ENCODE measurements at places on chromosomes 4 and X. TPM values are rescaled to one million over a fixed set of nuclear protein-coding genes. Genes with fewer than 3 reads are reported as not detected.

GRCh38 chr4:24000470-24000831, 110.6 kb upstream of the PPARGC1A start:
- no peak for DNase-seq

- no peak for DNase-seq
Measured at GRCh38 chr4:67894659-67895058, 10.9 kb upstream of the TMPRSS11D start.

DNA sequence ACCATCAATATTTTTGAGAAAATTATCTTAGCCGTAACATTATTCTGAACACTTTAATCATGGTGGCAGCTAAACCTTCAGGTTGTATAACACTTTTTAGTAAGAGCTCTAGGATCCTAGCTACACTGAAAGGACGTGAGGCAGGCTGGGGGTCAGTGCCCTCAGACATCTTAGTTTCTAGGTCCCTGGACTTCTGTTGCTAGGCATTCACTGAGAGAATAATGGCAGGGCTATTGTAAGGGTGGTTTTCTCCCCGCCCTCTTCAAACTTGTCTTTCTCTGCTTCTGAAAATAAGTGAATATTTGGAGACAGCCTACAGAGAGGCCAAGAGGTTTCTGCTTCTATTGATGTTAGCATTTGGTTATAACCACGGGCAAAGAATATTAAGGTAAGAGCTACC, 15.4 kb upstream of the MMRN1 start:
- no peak for DNase-seq

The TASL gene
- polyA plus RNA-seq, result 0.36 TPM

DNA sequence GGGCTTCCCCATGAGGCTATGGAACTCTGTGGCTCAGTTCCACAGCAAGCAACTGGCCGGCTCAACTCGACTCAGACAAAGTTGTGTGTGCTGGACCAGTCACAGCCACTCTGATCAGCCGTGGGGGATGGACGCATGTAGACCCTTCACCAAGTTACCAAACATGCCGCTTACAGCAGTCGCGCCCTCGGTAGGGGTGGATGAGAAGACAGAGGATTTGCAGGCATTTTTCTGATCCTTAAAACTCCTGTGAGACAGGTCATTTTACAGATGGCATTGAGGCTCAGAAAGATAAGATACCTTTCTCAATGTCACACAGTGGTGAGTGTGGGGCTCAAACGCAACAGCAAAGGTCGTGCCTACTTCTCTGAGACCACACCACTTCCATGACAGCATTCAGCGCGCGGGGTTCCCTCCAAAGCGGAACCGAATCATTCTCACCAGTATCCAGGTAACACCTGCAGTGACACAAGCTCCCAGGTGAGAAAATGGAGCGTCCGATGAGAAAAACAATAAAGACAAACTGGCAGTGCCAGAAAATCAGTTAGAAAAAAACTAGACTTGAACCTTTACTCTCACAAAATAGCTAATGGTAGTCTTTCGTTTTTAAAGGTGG, 83.6 kb downstream of the RELL1 start:
- no peak for DNase-seq

DNA sequence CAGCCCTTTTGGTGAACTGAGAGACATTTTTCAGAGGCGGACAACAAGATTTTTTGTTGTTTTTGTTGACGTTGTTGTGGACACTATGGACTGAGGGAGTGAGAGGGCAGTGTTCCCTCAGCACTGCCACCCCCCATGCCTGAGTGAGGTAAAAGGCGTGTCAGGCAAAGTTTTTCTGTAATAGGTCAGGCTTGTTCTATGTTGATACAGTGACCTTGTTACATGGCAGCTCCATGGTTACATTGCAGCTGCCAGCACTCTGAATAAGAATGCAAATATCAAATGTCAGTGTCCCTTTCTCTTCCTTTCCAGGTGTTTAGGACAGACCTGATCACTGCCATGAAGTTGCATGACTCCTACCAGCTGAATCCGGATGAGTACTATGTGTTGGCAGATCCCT, 36.6 kb downstream of the JADE1 start:
- DNase-seq, result no peak

- no peak for DNase-seq
Measured at GRCh38 chr4:94338681-94339351, 3.8 kb downstream of the HPGDS start.

- no peak for DNase-seq
Measured at GRCh38 chr4:15451181-15451865, 18.4 kb upstream of the CC2D2A start.

DNA sequence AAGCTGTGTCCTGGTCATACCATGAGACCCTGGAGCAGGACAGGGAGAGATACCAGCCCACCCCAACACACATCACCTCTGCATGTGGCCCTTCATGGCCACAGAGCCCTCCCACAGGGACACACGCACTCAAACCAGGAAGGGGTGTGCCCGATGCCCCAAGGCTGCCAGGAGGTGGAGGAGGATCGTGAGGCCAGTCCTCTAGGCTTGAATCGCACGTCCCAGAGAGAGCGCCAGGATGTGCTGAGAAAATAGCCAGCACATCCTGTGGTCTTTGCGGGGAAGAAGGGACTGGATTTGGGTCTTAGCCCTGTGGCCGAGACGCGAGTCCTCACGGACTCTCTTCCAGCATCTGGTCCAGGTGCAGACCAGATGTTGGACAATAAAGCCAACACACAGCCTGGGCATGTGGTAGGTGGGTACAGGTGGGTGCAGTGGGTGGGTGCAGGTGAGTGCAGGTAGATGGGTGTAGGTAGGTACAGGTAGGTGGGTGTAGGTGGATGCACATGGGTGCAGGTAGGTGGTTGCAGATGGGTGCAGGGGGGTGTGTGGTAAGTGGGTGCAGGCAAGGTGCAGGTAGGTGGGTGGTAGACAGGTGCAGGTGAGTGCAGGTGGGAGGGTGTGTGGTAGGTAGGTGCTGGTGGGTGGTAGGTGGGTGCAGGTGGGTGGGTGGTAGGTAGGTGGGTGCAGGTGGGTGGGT, 94.3 kb upstream of the AFAP1 start:
- no peak for DNase-seq

- no peak for DNase-seq
Measured at GRCh38 chr4:168972596-168972995, 37.5 kb downstream of the CBR4 start.

DNA sequence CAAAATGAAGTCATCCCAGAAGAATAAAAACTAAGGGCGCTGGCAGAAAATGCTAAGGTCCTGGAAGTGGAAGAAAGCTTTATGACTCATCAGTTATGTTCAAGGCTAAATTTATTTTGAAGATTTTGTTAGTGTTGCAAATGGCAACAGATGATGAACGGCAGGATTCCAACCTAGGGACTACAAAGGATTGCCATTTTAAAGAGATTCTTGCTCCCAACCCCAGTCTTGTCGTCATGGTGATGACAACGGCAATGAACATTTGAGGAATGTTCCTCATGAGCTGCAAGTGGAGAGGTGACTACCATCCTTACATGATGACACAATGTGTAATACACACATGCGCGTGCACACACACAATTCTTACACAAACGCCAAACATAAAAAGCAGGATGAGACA, 54.4 kb upstream of the FTHL17 start:
- no peak for DNase-seq

DNA sequence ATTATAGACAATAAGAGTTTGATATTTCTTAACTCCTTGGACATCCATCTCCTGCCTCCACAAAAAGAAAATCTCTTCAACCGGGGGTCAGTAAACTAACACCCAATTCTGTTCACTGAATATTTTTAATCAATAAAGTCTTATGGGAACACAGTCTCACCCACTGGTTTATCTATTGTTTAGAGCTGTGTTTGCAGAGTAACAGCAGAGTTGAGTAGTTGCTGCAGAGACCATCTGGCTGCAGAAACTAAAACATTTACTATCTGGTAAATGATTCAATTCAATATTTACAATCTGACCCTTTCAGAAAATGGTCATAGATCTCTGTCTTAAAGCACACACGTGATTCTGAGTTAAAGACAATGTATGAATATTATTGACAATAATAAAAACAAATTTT, 94.0 kb downstream of the TMA16 start:
- no peak for DNase-seq

- DNase-seq, result no peak
Measured at GRCh38 chr4:20119141-20119540, 132.6 kb upstream of the SLIT2 start.

The STOX2 gene
- 10.1 TPM for polyA plus RNA-seq

The MAPK10 gene
- 63.8 TPM for polyA plus RNA-seq

DNA sequence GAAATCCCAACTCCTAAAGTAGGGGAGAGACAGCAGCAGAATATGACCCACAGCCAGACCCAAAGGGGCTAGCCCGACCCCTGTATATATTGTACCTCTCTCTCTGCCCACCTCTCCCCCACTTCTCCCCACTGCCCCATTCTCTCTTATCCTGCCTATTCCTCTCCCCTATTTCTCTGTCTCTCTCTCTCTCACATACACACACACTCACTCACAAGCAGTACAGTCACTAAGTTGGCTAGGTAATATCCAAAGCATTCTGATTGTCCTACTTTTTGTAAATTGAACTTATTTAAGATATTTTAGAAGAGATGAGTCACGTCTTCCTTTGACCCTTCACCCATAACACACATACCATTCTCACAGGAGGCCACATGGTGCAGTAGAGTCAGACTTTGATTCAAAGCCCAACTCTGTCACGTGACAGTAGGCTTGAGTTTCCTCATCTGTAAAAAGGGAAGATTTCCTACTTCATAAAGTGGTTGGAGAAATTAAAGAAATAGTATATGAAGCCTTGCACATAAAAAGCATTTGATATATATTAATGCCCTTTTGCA, 29.5 kb downstream of the SRPX2 start:
- DNase-seq, result no peak

The CPZ gene
- polyA plus RNA-seq, result 19.9 TPM

- no peak for DNase-seq
Measured at GRCh38 chrX:24166078-24166477, 16.5 kb downstream of the ZFX start.

DNA sequence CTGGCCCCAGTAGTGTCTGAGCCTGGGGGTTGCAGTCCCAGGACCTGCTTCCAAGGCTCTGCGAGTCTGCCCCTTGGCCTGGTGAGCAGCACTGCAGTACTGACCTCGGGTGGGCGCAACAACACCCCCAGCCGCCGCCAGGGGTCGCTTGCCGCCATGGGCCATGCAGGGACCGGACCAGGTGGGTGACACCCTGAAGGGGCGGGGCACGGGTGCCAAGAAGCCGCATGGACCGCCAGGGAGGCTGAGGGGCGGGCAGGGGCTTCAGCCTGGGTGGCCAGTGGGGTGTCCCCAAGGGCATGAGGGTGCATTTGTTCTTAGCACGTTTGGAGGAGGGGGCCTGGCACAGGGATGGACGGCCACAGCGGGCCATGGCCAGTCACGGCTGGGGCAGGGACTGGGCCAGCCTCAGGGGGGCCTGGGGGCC, 25.0 kb downstream of the TACC3 start:
- DNase-seq, result no peak

The ANKRD17 gene
- 67.6 TPM for polyA plus RNA-seq

- no peak for DNase-seq
Measured at GRCh38 chr4:29966386-29966785, 753.8 kb upstream of the PCDH7 start.

DNA sequence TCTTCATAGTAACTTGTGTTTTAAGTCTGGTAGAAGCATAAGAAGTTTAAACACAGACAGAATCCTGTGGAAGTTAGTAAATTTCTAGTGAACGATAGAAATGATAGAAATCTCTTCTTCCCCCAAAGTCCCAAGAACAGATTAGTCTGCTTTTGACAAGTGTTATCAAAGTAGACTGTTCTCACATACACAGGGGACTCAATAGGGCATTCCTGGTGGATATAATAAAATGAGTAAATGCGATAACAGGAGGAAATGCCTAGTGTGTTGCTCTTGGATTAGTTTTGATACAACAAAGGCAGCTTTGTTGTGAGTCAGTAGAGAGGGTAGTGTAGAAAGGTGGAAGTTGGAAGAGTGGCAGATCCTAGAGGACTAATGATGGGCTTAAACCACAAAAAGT, 43.5 kb downstream of the CLCN3 start:
- DNase-seq, result no peak

The PRDM5 gene
- 14.2 TPM for polyA plus RNA-seq

GRCh38 chr4:41079881-41080560, 134.3 kb downstream of the APBB2 start:
- no peak for DNase-seq

The SPANXA1 gene
- polyA plus RNA-seq, result not detected

- DNase-seq, result no peak
Measured at GRCh38 chr4:184514121-184514988, 40.0 kb upstream of the IRF2 start.

The MAP7D2 gene
- 3.1 TPM for polyA plus RNA-seq

DNA sequence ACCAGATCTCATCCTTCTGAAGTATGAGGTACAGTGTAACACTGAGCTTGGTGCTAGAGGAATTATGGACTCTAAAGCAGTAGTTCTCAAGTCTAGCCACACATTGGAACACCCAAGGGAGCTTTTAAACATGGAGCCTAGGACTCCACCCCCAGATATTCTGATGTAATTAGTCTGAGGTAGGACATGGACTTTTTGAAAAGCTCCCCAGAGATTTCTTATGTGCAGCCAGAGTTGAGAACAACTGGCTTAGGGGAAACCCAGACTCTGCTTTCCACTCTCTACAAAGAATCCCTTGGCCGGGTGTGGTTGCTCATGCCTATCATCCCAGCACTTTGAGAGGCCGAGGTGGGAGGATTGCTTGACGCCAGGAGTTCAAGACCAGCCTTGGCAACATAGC, 11.6 kb upstream of the GDPD2 start:
- no peak for DNase-seq

DNA sequence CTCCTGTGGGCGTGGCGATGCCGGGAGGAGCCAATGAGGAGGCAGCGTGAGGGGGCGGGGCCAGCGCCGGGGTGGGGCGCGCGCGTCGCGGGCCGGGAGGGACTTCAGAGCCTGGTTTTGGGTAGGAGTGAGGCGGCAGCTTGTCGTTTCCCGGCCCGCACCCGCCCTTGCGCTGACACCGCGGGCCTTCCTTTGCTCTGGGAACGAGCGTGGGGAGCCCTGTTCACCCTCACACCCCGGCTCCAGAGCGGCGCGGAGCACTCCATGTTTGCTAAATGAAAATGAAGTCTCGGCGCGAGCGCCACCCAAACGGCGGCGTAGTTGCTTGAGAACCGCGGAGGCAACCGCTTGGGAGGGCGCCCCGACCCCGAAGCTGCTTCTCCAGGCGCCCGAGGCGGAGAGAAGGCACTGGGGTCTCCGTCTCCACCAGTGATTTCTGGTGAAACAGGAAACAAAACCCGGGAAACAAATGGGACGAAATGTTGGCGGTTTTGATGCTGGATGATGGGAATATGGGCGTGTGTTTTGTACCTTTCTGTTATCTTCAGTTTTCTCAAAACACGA, 497 bp upstream of the GRPEL1 start:
- DNase-seq, result no peak

- DNase-seq, result no peak
Measured at GRCh38 chrX:85052205-85052604, 48.5 kb downstream of the APOOL start.
